ENCODE measurements at places on chromosomes 7 and 10. TPM values are rescaled to one million over a fixed set of nuclear protein-coding genes. Genes with fewer than 3 reads are reported as not detected.

- no peak overlapping the region for H3K4me3 ChIP-seq
- H3K27ac ChIP-seq = no peak overlapping the region
- H3K27me3 ChIP-seq = no peaks in the 10 kb centered on the region
- H3K4me1 ChIP-seq = no peaks in the 10 kb centered on the region
Measured at GRCh38 chr7:133401225-133401624, 148.3 kb downstream of the EXOC4 start.

GRCh38 chr7:20508109-20508508 lies 107.4 kb upstream of the ABCB5 start:
- no peak overlapping the region for H3K4me3 ChIP-seq
- H3K27me3 ChIP-seq = no peaks in the 10 kb centered on the region
- H3K4me1 ChIP-seq = no peaks in the 10 kb centered on the region
- no peak overlapping the region for H3K27ac ChIP-seq

Gene LEP
- total RNA-seq = 0.07 TPM

DNA sequence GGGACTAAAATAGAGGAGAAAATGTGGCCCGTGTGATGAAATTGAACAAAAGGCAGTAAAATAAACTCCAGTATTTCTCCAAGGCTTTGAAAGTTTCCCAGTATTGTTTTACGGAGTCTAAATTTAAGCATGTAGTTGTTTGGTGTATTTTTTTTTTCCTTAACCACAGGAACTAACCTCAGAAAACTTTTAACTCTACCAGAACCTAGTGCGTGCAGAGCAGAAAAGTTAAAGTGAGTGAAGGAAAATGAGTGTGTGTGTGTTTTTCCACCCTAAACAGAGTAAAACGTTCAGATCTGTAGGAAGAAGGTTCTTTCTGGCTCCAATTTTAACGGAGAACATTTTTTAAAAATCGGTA lies 812 bp downstream of the PROSER2 start:
- peaks cover 4% of the 10 kb centered on the region for H3K27me3 ChIP-seq
- peak overlapping the region; percentile 92 for H3K4me3 ChIP-seq
- no peaks in the 10 kb centered on the region for H3K36me3 ChIP-seq
- H3K4me1 ChIP-seq = no peaks in the 10 kb centered on the region

DNA sequence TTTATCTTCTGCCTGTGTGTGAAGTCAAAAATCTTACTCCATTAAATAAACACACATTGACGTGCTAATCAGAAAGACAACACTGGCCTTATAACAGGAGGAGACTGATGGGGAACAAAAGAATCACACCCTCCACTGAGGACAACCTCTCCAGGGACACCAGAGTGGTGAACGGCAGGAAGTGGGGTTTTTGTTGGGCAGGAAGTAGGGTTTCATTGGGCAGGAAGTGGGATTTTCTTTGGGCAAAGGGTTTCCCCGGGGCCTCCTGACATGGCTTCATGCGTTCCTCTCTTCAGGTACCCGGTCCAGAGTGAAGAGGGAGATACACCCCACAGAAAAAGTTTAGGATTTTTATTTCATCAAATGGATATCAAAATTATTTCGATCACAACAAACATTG lies 30.6 kb downstream of the ADARB2 start:
- no peaks in the 10 kb centered on the region for H3K27me3 ChIP-seq
- no peak overlapping the region for H3K4me3 ChIP-seq
- no peak overlapping the region for H3K27ac ChIP-seq

DNA sequence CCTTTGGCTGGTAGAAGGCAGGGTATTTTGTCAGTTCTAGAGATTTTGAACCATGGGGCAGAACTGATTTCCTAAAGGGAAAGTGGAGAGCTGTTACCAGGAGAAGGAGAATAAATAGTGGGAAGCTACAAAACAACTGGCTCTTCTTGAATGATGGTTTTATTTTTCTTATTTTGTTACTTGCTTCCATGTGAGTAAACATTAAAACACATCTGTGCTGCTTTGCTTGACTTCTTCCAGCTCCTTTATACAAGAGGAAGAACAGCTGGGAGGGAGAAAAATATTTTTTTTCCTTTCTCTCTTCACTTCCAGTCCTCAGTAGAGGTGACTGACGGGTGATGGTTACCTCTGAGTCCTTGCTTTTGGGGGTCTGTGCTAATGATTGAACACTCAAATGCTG lies 30.0 kb upstream of the SYPL1 start:
- H3K27me3 ChIP-seq = no peaks in the 10 kb centered on the region
- no peaks in the 10 kb centered on the region for H3K36me3 ChIP-seq
- no peaks in the 10 kb centered on the region for H3K4me1 ChIP-seq
- no peak overlapping the region for H3K27ac ChIP-seq
- H3K4me3 ChIP-seq = no peak overlapping the region
